Stimulated activated CD8-positive, alpha-beta memory T cell treated with anti-CD3 and anti-CD28 coated beads, Interleukin-12 subunit alpha, Interleukin-12 subunit beta, amount 100 ng/mL, for 4 hours (primary cell): ENCODE measurements at places on chromosomes 7 and 10.

DNA sequence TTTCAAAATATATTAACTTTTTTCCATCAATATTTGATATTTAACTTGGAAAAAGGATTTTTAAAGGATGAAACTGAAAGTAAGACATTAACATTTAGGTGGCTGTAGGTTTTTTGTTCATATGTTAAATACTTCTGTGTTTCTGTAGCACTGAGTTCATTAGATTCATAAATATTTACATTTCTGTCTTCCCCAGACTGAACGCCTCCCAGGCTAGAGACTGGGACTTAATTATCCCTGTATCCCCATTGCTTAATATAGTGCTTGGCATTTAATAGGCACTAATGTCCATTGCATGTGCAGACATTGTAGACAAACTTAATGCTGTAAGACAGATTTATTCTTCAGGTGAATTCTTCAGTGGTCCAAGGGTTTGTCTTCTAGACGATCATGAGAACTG, 7.4 kb downstream of the PTPN12 start:
- no peak for DNase-seq

- peak; percentile 24 for DNase-seq
Observed at GRCh38 chr10:113961182-113962031, 82.3 kb upstream of the ADRB1 start.

DNA sequence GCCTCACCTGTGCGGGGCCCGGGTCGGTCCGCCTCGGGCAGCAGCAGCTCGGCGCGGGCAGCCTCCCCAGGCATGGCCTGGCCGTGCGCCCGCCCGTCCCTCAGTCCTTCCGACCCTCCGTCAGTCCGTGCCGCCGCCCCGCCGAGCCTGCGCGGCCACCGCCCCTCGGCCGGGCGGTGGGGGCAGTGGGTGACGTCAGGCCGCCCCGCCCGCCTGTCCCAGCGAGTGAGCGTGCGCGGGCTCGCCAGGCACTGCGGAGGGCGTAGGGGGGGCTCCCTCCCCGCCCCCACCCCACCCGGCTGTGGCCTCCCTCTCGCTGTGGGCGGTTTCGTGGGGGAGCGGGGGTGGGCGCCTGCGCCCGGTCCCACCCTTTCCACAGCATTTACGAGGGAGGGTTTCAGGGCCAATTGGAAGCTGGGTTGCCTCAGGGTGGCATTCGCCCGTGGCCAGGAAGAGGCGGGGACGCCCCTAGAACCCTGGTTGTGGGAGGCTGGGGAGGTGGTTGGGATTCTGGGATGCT, at the start of gene NACAD:
TSS of gene NACAD (minus strand) at position 149 of the 520 bp plus-strand sequence. CDS start at position 74, 75 bp downstream.
- peak; percentile 18 for DNase-seq

DNA sequence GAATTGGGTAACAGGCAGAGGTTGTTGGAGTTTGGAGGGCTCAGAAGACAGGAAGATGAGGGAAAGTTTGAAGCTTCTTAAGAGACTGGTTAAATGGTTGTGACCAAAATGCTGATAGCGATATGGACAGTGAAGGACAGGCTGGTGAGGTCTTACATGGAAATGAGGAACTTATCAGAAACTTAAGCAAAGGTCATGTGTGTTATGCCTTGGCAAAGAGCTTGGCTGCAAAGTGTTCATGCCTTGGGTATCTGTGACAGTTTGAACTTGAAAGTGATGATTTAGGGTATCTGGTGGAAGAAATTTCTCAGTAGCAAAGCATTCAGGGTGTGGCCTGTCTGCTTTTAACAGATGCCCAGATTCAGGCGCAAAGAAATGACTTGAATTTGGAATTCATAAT, 64.5 kb upstream of the EEPD1 start:
- no peak for DNase-seq

GRCh38 chr10:571166-571565, 118.3 kb downstream of the DIP2C start:
- no peak for DNase-seq

DNA sequence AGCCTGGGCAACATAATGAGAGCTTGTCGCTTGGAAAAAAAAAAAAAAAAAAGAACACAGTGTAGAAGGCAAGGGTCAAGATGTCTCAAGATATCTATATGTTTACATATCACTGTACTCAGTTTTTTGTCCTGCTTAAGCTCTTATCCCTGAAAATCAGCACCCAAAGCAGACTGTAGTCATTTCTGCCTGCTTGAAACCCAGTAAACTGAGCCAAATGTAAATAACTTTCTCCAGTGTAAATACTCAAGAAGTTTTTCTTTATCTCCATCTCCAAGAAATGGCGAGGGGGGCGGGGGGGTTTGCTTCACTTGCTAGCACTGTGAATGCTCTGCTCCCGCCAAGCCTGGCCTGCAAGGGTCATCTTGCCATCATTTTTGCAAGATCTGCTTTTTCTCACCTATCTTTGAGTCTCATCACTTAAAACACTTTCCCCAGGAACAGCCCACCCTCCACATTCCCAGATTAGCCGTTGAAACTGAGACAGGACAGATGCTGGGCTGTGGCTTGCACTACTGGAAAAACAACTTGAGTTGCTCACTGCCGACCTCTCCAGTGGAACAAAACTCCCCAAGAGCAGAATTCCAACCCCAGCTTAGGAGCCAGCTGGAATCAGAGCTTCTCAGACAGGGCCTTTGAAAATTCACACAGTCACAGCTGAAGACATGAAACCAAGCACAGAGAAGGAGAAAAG, 54.6 kb downstream of the AFAP1L2 start:
- no peak for DNase-seq

DNA sequence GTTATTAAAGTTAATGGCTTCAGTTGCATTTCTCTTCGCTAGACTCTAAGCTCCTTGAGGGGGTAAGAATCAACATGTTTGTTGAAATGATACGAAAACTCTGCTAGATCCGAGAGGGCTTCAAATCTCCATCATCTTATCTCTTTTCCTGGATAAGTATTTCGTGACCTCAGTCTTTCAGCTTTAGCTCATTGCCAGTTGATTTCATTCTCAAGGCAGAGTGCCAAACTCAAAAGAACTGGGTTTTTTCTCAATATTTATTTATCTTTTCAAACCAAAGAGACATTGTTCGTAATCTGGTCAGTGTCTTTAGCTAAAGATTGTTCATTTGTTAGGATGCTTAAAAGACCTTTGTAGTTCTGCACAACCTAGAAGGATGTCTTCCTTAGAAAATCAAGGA, 108.9 kb downstream of the ARID5B start:
- no peak for DNase-seq

DNA sequence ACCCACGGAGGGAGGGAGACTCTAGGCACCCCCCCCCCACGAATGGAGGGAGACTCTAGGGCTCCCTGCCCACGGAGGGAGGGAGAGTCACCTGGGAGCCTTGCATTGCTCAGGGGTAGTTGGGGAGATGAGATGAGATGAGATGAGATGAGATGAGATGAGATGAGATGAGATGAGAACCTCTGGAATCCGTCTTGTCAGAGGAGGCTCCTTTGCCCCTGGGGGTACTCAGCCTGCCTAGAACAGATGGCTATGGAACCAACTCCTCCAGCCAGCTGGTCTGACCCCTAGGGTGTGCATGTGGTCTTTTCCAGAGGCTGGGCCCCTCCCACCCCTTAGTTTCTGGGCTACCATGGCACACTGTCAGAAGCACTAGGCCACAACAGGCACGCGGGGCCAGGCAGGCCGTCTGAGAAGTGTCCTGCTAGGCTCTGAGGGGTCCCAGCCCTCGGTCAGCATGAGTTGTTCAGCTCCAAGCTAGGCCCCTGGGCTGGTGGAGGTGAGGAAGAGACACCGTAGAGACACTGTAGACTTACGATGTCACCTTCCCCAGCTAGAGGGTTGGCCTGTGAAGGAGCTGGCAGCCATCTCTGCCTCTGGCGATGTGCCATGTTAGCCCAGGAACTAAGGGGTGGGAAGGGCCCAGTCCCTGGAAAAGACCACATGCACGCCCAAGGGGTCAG, 8.8 kb downstream of the TSPAN15 start:
- no peak for DNase-seq

GRCh38 chr7:121940918-121941317, 68.0 kb downstream of the PTPRZ1 start:
- DNase-seq, result no peak

DNA sequence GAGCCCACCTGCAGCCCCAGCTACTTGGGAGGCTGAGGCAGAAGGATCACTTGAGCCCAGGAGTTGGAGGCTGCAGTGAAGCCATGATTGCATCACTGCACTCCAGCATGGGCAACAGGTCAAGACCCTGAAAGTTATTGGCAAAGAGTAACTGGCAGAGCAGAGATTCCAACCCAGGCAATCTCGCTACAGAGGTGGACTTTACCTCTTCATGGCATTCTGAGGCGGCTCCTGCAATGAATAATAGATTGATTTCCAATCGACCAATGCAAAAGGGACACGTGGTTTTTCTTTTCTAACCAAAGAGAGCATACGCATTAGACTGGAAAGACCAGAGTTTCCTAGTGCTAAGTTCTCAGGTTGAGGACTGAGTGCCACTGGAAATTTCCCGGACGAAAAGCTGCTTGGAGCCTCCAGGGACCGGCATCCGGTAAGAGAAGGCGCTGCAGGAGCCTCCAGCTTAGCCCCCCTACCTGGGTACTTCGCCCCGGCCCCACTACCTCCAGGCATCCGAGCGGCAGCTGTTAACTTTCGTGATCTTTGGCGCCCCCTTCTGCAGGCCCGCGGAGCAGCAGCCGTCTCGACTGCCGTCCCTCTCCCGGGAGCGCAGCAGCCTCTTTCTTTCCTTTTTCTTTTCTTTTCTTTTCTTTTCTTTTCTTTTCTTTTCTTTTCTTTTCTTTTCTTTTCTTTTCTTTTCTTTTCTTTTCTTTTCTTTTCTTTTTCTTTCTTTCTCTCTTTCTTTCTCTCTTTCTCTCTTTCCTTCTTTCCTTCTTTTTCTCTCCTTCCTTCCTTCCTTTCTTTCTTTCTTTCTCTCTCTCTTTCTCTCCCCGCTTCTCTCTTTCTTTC, 4.1 kb downstream of the MBLAC1 start:
- peak; percentile 64 for DNase-seq

- no peak for DNase-seq
Observed at GRCh38 chr10:17059197-17059688, 70.4 kb downstream of the CUBN start.

GRCh38 chr7:55172161-55172560, 153.3 kb downstream of the EGFR start:
- DNase-seq, result no peak

- DNase-seq, result no peak
Observed at GRCh38 chr10:18293536-18294510, 153.6 kb downstream of the CACNB2 start.

- no peak for DNase-seq
Observed at GRCh38 chr7:135684699-135685098, 22.4 kb downstream of the STMP1 start.

DNA sequence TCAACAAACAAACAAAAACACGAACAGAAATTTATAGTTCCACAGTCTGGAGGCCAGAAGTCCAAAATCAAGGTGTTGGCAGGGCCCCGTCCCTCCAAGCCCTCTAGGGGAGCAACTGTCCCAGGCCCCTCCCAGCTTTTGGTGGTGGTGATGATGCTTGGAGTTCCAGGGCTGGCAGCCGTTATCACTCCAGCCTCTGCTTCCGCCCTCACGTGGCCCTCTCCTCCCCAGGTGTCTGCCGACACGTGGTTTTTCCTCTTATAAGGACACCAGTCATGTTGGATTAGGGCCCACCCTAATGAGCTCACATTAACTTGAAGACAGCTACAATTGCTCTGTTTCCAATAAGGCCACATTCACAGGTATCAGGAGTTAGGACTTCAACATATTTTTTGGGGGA, 49.7 kb downstream of the MICALL2 start:
- no peak for DNase-seq

- no peak for DNase-seq
Observed at GRCh38 chr7:120877701-120878100, 19.8 kb upstream of the TSPAN12 start.

GRCh38 chr7:107838816-107839565, 36.0 kb upstream of the SLC26A3 start:
- DNase-seq, result no peak

- no peak for DNase-seq
Observed at GRCh38 chr7:1231214-1232102, 1.2 kb upstream of the UNCX start.

DNA sequence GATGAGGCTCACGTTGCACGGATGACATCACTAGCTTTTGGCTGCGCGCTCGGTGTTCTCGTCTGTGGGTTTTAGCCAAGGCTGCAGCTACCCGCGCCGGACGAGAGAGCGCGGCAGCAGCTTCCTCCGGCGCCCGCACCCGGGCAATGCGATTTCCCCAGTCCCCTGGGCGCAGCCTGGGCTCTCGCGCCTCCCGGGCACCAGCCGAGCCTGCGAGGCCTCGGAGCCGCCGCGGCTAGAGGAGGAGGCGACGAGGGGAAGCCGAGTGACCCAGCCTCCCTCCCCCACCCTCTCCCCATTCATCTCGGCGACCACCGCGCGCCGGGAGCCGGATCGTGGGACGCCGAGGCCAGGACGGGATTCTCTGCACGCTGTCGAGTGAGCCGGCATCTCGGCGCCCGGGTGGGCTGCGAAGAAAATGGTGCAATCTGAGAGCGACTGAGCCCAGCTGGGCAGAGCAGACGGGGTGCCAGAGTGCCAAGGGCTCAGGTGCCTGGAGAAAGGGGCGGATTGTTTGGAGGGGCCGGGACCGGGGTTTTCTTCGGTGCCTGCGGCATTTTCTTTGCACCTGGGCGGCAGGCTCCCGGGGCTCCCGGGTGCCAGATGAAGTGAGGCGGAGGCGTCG, 1.2 kb upstream of the TMEM178B start:
- no peak for DNase-seq

DNA sequence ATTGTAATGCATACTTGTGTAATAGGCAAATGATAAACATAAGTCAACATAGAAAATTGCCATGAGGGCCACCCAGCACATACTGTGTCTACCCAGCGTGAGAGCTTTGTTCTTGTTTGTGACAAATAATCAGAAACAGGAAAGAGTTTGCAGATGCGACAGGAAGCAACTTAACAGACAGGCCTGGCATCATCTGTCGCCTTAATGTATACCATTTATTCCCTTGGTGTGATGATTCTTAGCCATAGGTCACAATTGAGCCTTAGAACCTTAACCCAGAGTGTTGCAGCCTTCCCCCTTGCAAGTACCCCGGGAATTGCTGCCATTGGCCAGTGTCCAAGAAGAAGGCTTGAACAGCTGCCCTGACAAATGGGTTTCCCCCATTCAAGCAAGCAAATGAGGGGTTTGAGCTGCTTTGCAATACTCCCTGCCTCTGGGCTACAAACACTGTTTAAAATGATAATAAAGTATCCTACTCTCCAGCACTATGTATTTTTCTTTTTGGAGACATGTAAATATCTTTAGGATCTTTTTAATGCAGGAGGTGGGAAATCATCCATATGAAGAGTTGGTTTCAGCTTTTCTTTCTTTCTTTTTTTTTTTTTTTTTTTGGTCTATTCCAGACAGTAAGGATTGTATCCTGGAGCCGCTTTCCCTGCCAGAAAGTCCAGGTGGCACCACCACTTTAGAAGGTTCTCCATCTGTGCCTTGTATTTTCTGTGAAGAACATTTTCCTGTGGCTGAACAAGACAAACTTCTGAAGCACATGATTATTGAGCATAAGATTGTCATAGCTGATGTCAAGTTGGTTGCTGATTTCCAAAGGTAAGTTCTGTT, 80.0 kb downstream of the ZNF277 start:
- DNase-seq, result no peak

DNA sequence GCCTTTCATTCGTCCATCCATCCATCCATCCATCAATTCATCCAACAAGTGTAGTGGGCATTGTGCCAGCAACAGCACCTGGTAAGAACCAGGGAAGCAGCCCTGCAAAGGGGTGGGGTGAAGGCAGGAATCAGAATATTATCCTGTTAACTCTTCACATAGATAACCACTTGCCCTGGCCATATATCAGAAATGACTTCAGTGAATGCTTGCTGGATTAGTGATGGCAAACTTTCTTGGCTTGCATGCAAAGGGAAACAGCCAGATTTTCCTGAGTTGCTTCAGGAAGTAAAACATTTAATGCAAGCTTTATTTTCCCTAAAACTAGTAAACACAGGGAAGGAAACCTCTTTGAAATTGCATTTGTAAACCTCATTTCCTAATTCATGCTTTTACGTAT, 743 bp downstream of the OR2A5 start:
- no peak for DNase-seq
